CD4-positive, alpha-beta T cell (primary cell): ENCODE measurements at places on chromosomes 4 and X. TPM values are rescaled to one million over a fixed set of nuclear protein-coding genes. Genes with fewer than 3 reads are reported as not detected.

SHISA3 gene
- not detected for total RNA-seq

- H3K27me3 ChIP-seq = no peaks in the 10 kb centered on the region
- no peak for DNase-seq
- no peak overlapping the region for H3K4me3 ChIP-seq
- H3K36me3 ChIP-seq = no peaks in the 10 kb centered on the region
Measured at GRCh38 chr4:142817442-142817841, 28.7 kb downstream of the INPP4B start.

AFF2 gene
- 5.9 TPM for total RNA-seq

- H3K27me3 ChIP-seq = no peaks in the 10 kb centered on the region
- no peaks in the 10 kb centered on the region for H3K4me1 ChIP-seq
- no peak overlapping the region for H3K27ac ChIP-seq
- H3K4me3 ChIP-seq = no peak overlapping the region
Measured at GRCh38 chr4:97457253-97457652, 686.0 kb downstream of the STPG2 start.

HSFX2 gene
- total RNA-seq = not detected

GRCh38 chr4:105569866-105570236, 17.4 kb downstream of the ARHGEF38 start:
- H3K27me3 ChIP-seq = no peaks in the 10 kb centered on the region
- H3K27ac ChIP-seq = no peak overlapping the region
- no peaks in the 10 kb centered on the region for H3K36me3 ChIP-seq
- H3K4me1 ChIP-seq = no peaks in the 10 kb centered on the region
- no peak overlapping the region for H3K4me3 ChIP-seq

DNA sequence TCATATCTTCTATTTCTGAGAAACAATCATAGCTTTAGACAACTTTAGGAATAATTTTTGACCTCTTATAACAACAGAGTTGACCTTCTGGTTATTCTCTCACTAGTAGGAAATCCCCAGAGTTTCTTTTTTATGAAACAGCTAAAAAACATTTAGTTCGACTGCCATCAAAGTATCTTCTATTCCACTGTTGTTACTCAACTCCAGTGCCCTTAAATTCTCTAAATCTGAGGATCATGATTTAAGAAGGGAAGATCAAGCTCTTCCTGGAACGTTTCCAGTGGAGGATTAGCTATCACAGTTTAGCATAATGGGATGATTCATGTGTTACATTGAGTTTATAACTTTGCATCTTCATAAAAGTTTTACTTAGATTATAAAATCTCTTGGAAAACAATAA, 134.9 kb upstream of the VEGFC start:
- no peaks in the 10 kb centered on the region for H3K4me1 ChIP-seq
- no peak overlapping the region for H3K27ac ChIP-seq
- DNase-seq = no peak
- no peaks in the 10 kb centered on the region for H3K36me3 ChIP-seq
- H3K27me3 ChIP-seq = no peaks in the 10 kb centered on the region
- H3K4me3 ChIP-seq = no peak overlapping the region

DNA sequence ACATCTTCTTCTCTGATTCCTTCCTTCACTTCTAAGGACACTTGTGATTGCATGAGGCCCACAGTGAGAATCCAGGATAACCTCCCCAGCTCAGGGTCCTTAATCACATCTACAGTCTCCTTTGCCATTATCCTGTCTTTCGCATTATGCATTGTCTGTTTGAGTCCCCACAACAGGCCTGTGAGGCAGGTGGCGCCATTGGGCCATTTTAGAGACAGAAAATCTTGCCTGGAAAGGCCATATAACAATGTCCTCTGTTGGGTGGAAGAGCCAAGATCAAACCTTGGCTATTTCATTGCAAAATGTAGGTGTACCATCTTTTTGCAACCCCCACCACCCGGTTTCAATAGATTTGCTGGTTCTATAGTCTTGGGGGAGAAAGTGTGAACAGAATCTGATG, 11.8 kb upstream of the DCUN1D4 start:
- no peaks in the 10 kb centered on the region for H3K4me1 ChIP-seq
- H3K27ac ChIP-seq = no peak overlapping the region

DNA sequence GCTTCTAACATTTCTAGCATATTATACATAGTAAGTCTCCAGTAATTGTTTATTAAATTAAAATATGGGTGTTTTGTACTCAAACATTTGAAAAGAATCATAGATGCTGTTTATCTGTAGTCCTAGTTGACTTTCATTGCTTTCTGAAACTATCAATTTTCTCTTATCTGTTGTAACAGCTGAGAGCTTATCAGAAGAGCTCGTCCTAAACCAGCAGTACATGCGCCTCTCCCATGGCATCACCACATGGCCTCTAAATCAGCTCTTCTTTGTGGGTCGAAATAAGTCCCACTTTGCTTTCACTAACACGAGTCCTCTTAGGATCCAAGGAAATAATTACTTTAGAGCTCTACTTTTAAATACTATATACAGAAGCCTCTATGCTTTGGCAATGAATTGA, 55.1 kb downstream of the PPP3CA start:
- no peaks in the 10 kb centered on the region for H3K36me3 ChIP-seq
- no peaks in the 10 kb centered on the region for H3K27me3 ChIP-seq
- H3K4me1 ChIP-seq = no peaks in the 10 kb centered on the region

GRCh38 chrX:110002300-110003166, at the start of gene TMEM164:
Gene TMEM164, plus strand, starts transcription at chrX:110003114. Its CDS starts 661 bp downstream, at chrX:110003775.
- H3K4me3 ChIP-seq = peak within 1 kb of the TSS; percentile 81
- DNase-seq = peak; percentile 87
- H3K27ac ChIP-seq = no peak within 1 kb of the TSS
- no peaks in the 10 kb centered on the region for H3K36me3 ChIP-seq
- no peaks in the 10 kb centered on the region for H3K27me3 ChIP-seq

DNA sequence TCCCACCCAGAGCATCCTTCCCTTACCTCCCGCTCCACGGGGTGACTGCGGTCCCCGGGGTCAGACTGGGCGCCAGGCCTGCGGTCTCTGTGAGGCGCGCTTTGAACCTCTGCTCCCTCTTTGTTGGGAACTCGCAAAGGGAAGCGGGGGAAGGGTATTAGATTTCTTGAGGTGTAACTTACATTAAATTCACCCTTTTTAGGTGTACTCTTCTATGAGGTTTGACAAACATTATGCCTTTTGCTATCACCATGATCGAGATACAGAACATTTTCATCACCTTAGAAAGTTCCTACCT, 569 bp downstream of the DCK start:
- no peaks in the 10 kb centered on the region for H3K27me3 ChIP-seq
- H3K36me3 ChIP-seq = peaks cover 12% of the 10 kb centered on the region
- DNase-seq = no peak
